ENCODE measurements at places on chromosomes 7 and 10.

- DNase-seq, result no peak
Observed at GRCh38 chr7:27117887-27118491, 12.6 kb downstream of the HOXA4 start.

- DNase-seq, result no peak
Observed at GRCh38 chr10:85596389-85596788, 770.2 kb downstream of the GRID1 start.

- no peak for DNase-seq
Observed at GRCh38 chr7:38211486-38211885, 33.4 kb downstream of the STARD3NL start.

GRCh38 chr7:150378115-150378852 lies 846 bp upstream of the ZNF775 start:
- DNase-seq, result no peak

GRCh38 chr7:22879280-22879679 lies 56.6 kb upstream of the TOMM7 start:
- DNase-seq, result no peak

DNA sequence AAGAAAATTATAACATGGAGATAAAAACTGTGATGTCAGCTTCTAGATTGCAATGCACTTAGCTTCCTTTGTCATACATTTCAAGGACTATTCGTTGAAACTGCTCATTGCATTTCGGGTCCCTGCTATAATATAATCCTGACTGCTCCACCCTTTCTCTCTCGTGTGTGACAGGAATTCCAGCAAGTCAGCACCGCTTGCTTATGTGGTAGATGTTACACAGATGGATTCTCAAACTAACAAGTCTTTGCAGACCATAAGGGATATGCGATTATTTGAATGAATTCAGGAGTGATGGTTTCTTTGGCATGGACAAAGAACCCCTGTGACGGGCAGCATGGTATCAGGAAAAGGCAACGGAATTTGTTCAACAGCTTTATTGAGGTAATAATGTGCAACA lies 184.0 kb downstream of the GRID1 start:
- no peak for DNase-seq

GRCh38 chr10:14860791-14861190 lies 17.9 kb upstream of the SUV39H2 start:
- no peak for DNase-seq

GRCh38 chr10:11154333-11154732 lies 136.7 kb downstream of the CELF2 start:
- DNase-seq, result no peak

DNA sequence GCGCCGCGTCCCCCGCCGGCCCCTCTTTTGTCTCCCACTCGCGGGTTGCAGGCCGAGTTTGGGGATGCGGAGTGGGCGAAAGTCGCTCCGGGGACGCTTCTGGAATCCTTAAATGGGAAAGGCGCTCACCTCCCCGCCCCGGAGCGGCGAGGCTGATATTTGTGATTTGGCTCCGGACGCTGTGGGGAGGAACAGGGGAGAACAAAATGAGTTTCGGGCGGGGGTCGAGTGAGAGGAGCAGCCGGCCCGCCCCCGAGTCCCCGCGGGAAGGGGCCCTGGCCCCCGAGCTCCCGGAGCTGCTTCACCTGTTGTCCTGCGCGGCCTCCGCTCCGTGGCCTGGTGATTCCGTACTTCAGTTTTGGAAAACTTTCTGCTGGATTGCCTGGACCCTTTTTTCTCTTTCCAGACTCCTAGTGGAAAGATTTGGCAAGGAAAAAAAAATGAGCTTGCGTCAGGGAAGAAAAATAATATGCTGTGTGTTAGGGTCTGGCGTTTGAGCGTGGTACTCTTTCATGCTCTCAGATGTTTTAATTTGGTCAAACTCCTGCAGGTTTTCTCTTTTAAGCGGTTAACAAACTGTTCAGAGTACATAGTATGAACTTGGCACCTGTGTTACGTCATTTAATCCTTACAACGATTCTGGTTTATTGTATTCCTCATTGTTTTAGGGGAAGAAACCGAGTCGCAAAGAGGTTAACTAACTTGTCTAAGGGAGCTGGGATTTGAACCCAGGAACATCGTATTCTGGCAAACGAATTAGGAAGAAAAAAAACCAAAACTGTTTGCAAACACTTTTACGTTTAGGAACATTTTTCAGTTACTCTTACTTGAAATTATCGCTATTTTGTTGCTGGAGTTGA lies 924 bp downstream of the BMPR1A start:
- DNase-seq, result no peak
